CD14-positive monocyte (primary cell): ENCODE measurements at places on chromosomes 3 and 15.

DNA sequence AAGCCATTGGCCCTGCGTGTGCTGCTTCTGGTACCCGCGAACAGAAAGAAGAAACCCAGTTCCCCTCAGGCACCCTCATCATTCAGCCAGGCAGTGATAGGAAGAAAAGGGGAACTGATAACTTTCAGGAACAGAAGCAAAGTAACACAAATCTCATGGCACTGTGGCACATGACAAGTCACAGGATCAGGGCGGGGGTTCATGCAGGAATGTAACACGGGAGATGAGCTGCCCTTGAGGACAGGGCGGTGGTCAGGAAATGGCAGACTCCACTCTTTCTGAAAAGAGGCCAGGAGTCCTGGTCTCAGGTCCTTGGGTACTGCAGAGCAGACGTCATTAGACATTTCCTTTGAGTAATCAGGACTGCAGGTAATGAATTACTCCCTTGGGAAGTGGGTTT, 95.5 kb downstream of the CCNL1 start:
- no peaks in the 10 kb centered on the region for H3K36me3 ChIP-seq
- H3K27me3 ChIP-seq = no peaks in the 10 kb centered on the region
- DNase-seq = peak; percentile 51
- H3K4me1 ChIP-seq = peaks cover 7% of the 10 kb centered on the region

DNA sequence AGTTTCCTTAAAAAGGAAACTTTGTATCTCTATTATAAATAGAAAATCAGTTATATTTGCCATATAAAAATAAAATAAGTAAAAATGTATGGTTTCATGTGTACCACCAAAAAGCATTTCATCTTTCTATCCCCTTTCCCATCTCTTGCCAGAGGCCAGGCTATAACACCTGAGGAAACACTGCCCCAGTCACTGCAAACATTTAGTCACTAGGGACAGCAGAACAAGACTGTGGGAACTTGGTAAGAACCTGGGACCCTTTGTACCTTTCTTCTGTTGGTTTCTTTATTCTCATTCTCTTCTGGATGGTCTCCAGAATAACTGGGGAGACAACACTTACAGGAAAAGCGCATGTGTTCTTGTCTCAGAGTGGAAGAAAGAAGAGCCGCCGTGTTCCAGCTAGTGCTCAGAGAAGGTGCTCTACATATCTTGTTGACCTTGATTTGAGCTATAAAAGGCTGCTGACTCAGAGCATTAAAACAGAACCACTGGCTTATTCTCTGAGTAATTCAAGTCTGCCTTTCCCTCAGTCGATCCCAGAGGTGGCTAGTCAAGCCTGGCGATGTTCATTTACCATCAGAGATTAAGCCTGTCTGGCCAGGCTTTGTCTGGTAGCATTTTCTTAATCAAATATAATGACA, 361.6 kb downstream of the RBMS3 start:
- H3K27me3 ChIP-seq = peaks cover 23% of the 10 kb centered on the region
- no peak overlapping the region for H3K27ac ChIP-seq
- H3K4me1 ChIP-seq = no peaks in the 10 kb centered on the region
- no peak for DNase-seq

DNA sequence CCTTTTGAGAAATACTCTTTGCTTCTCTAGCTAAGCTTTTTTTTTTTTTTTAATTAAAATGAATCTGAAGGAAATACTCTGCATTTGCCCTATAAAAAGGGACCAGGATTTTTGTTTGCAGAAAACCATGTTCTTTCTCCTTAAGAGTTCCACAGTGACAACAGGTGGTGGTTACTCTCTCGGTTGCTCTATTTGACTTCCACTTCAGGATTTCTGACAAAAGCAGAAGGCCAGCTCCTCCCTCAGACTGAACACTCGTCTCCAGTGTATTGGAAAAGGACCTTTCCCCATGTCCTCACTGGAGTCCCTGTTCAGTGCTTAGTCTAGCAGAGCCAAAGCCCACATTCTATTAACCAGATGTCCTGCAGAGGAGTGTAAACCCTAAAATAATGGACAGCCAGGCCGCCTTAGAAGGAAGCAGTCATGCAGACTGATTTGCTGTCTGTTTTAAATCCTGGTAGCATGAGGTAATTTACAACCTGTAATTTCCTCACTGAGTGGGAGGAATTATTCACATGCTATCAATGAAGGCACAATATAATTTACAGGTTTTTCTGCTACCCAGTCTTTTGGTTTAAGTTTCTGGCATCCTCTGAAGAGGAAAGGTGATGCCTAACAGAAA, 599.3 kb downstream of the PYDC2 start:
- no peak overlapping the region for H3K4me3 ChIP-seq
- H3K27ac ChIP-seq = no peak overlapping the region

DNA sequence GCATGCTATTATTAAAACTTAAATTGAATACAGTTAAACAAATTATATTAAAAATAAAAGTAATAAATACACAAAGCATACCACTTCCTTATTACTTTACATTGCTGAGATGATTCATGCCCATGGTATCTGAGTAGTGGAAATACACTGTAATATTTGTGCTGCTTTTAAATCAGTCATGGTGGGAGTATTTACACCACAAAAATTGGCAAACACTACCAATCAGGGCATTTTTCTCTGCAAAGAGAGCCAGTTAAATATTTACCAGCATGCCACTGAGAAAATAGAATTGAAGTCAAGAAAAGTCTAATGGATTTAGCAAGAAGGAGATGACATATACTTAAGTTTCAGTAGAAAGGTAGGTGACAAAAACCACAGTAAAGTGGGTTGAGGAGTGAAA, 19.6 kb downstream of the PPARG start:
- H3K4me1 ChIP-seq = peaks cover 9% of the 10 kb centered on the region
- no peaks in the 10 kb centered on the region for H3K27me3 ChIP-seq
- H3K4me3 ChIP-seq = no peak overlapping the region
- peak; percentile 61 for DNase-seq
- no peaks in the 10 kb centered on the region for H3K36me3 ChIP-seq
- no peak overlapping the region for H3K27ac ChIP-seq

DNA sequence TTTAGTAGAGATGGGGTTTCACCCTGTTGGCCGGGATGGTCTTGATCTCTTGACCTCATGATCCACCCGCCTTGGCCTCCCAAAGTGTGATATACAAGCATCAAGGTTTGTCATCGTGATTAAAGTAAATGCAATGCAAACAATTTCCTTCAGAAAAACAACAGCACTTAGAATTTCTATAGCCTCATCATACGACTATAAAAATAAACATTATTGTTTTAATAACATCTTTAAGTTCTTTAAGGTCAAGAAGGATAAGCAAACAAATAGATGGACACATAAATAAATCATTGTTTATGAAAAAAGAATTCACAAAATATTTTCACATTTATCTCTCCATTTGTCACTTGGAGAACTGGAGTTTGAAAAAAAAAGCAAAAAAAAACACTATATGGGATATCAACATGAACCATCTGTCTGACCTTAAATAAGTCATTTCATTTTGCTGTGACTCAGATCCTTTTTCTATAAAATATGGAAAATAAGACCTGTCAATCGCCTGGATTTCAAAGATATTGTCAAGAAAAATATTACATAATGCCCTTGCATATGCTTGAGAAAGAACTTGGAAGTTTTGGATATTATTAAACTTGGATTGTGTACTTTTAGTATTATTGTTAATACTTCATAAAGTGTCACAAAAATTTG, 642.0 kb upstream of the KCNMB2 start:
- DNase-seq = no peak
- no peak overlapping the region for H3K4me3 ChIP-seq
- H3K27me3 ChIP-seq = no peaks in the 10 kb centered on the region
- H3K27ac ChIP-seq = no peak overlapping the region
- H3K4me1 ChIP-seq = no peaks in the 10 kb centered on the region

DNA sequence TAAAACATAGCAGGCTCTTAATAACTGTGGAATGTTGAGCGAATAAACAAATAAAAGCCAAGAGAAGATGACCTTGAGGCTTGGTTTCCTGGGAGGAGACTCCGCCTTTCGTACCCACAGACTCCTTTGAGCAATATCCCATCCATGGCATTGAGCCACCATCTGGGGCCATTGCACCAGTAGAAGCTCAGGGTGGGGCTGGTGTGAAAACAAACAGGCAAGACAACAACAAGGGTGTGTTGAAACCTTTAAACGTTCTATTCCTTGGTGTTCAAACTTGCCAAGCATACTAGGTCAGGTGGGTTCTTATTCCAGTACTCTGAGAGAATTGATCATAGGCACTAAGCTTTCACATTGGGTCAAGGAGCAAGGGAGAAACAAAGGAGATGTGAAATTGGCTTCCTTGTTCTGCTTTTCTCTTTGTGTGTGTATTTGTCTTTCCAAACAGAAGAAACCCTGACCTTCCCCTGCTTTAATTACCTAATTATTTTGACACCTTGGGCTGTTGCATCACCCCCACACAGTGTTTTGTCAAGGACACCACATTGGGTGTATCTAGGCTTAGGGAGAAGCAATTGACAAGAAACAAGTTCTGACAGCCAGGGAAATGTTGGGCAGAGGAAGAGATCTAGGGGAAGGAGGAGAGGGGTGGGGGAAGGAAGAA, 105.1 kb upstream of the BCL6 start:
- peak; percentile 58 for DNase-seq
- no peaks in the 10 kb centered on the region for H3K27me3 ChIP-seq
- H3K36me3 ChIP-seq = no peaks in the 10 kb centered on the region
- H3K4me1 ChIP-seq = peaks cover 39% of the 10 kb centered on the region
- no peak overlapping the region for H3K4me3 ChIP-seq

DNA sequence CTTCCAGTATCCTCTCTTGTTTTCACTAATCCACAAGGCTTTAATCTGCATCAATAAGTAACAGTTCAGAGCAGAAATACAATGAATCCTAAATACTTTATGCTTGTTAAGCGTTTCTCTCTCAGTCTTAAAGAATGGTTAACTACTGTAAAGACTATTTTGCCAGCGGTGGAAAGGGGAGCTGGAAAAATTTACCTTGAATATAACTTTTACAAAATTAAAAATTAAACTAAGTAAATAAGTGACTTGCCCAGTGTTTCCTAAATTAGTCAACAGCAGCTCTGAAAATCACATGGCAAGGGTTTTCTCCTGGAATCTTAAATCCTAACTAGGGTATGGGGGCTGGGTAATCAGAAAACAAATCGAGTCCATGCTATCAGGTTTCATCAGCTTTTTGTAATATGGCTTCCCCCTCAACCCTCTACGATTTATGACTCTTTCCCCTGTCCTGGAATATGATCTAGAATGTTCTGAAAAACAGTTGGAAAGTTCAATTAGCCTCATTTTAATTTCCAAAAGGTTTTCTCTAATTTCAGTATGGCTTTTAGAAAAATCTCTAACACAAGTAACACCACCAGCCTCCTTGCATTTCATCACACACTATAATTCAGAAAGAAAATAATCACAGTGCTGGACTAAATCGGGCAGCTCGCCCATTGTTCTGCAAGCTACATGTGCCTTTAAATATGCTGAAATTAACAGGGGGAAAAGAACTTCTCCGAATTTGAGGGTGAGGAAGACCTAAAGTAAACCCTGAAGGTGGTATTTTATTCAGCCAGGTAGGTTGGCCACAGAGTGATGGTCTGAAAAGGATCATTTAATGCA, 133.5 kb downstream of the ADAMTS9 start:
- DNase-seq = no peak
- no peaks in the 10 kb centered on the region for H3K4me1 ChIP-seq
- H3K27ac ChIP-seq = no peak overlapping the region
- no peaks in the 10 kb centered on the region for H3K36me3 ChIP-seq

- H3K27me3 ChIP-seq = peaks cover 62% of the 10 kb centered on the region
- DNase-seq = no peak
- no peaks in the 10 kb centered on the region for H3K4me1 ChIP-seq
- no peak overlapping the region for H3K4me3 ChIP-seq
Measured at GRCh38 chr3:56467801-56468183, 475 bp downstream of the ERC2 start.

DNA sequence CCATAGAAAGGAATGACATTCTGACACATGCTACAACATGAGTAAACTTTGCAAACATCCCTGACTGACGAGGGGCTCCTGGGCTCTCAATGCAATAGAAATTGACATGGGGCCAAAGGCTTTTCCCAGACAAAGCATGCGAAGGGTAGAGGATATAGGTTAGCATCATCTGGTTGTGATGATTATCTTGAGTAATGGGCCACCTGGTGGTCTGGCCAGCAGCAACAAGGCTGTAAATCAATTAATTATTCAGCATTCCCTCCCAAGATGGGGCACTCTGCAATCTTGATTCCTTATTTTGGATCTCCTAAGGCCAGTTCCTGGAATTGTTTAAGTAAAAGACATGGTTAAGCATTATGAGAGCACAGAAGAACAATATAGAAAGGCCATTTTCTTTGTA, 99.2 kb downstream of the AGBL1 start:
- H3K36me3 ChIP-seq = no peaks in the 10 kb centered on the region
- no peak overlapping the region for H3K4me3 ChIP-seq
- no peaks in the 10 kb centered on the region for H3K27me3 ChIP-seq
- no peak for DNase-seq
- no peak overlapping the region for H3K27ac ChIP-seq
- no peaks in the 10 kb centered on the region for H3K4me1 ChIP-seq

- no peak for DNase-seq
- H3K36me3 ChIP-seq = no peaks in the 10 kb centered on the region
- H3K4me1 ChIP-seq = no peaks in the 10 kb centered on the region
- no peak overlapping the region for H3K4me3 ChIP-seq
Measured at GRCh38 chr3:191412759-191413158, 48.2 kb upstream of the PYDC2 start.

DNA sequence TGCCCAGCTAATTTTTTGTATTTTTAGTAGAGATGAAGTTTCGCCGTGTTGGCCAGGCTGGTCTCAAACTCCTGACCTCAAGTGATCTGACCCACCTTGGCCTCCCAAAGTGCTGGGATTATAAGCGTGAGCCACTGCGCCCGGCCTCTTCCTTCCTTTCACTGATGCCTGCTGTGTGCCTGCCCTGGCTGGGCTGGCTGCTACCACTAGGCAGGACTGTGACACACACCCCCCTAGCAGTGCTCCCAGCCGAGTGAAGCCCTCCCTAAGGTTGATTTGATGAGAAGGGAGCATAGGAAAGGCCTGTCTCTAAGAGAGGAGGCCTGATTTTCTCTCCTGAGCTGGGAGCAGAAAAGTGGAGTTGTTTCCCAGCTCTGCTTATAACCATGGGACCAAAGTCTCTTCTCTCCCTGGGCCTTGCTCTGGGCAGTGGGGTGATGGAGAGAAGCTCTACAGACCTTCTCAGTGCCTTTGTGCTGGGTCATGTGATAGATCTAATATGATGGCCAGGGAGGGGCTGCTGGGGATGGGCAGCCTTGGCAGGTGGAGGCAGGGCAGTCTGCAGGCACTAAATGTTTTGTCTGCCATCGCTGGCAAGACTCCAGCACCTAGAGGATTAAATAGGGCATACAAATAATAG, 20.1 kb upstream of the SFMBT1 start:
- no peaks in the 10 kb centered on the region for H3K4me1 ChIP-seq
- H3K4me3 ChIP-seq = no peak overlapping the region
- no peaks in the 10 kb centered on the region for H3K36me3 ChIP-seq
- DNase-seq = no peak
- H3K27ac ChIP-seq = no peak overlapping the region

DNA sequence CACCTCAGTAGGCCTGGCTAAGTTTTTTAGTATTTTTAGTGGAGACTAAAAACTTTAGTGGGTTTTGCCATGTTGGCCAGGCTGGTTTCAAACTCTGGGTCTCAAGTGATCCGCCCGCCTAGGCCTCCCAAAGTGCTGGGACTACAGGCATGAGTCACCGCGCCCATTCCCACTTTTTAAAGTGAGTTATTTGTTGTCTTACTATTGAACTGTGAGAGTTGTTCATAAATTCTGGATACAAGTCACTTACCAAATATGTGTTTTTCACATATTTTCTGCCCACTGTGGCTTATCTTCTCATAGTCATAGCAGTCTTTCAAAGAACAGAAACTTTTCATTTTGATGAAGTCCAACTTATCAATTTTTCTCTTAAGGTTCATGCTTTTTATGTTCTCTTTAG, 29.9 kb upstream of the SPSB4 start:
- DNase-seq = no peak
- no peak overlapping the region for H3K27ac ChIP-seq
- H3K4me3 ChIP-seq = no peak overlapping the region
- H3K4me1 ChIP-seq = no peaks in the 10 kb centered on the region
- peaks cover 1% of the 10 kb centered on the region for H3K27me3 ChIP-seq
